ENCODE measurements at places on chromosomes 3 and 15.

- no peaks in the 10 kb centered on the region for H3K36me3 ChIP-seq
- DNase-seq = no peak
- H3K27me3 ChIP-seq = no peaks in the 10 kb centered on the region
- H3K27ac ChIP-seq = no peak overlapping the region
- H3K4me3 ChIP-seq = no peak overlapping the region
Observed at GRCh38 chr3:173886-174285, 22.7 kb upstream of the CHL1 start.

- H3K4me3 ChIP-seq = no peak overlapping the region
- H3K27ac ChIP-seq = no peak overlapping the region
- peaks cover 15% of the 10 kb centered on the region for H3K27me3 ChIP-seq
- no peaks in the 10 kb centered on the region for H3K4me1 ChIP-seq
- DNase-seq = no peak
Observed at GRCh38 chr15:99210334-99210733, 39.0 kb downstream of the TTC23 start.

DNA sequence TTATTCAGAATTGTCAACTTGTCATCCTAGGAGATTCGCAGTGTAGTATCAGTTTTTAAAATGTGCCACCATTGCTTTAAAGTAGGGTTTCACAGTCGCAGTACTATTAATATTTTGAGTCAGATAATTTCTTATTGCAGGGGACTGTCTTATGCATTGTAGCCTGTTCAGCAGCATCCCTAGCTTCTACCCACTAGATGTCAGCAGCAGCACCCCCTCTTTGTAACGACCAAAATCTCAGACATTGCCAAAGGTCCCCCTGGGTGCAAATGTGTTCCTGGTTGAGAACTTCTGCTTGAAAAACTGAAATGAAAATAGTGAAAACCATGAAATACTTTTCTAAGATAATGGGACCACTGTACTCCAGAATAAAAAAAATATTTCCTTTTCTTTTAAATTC, 474.8 kb downstream of the CNTN3 start:
- no peaks in the 10 kb centered on the region for H3K36me3 ChIP-seq
- no peaks in the 10 kb centered on the region for H3K27me3 ChIP-seq
- H3K4me3 ChIP-seq = no peak overlapping the region
- no peak for DNase-seq
- no peaks in the 10 kb centered on the region for H3K4me1 ChIP-seq

- no peak overlapping the region for H3K4me3 ChIP-seq
- no peaks in the 10 kb centered on the region for H3K36me3 ChIP-seq
- DNase-seq = no peak
- no peak overlapping the region for H3K27ac ChIP-seq
- no peaks in the 10 kb centered on the region for H3K4me1 ChIP-seq
Observed at GRCh38 chr3:177735431-177735830, 538.1 kb upstream of the TBL1XR1 start.

DNA sequence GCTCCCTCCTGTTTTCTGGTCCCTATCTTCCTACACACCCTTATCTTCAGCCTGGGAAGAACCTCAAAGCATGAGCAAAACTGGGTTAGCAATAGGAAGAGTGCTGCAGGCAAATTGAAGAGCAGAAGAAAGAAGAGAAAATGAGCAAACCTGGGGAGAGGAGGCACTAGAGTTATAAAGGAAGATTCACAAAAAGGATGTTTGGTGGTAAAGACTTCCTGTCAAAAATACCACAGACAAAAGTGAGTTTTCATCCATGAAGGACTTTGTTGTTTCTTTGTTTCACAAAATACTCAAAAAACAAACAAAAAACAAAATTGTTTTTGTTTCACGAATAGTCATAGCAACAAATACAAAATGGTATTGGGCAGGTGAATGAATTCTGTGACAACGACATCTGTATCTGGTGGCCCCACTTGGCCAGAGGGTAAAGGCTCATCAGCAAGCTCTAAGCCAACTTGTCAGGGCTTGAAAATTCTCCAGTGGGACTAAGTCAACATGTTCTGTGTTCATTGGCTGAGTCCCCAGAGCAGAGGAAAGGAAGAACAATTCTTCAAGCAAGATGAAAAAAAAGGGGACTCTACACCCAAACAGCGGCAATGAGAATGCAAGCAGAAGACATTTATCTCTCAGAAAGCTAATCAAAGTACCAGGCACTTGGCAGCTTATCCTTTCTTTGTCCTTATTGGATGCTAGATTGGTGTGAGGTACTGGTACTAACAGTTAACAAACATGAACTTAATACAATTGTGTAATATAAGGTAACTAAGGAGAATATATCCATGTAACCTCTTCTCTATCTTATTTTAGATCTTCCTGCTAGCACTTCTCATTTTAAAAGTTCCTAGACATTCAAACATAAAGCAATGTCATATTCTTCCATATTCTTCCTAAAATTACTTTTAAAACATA, 9.7 kb downstream of the ATP8B4 start:
- H3K36me3 ChIP-seq = peaks cover 36% of the 10 kb centered on the region
- H3K27me3 ChIP-seq = no peaks in the 10 kb centered on the region
- no peak for DNase-seq
- H3K27ac ChIP-seq = peak overlapping the region; percentile 93
- H3K4me1 ChIP-seq = peaks cover 88% of the 10 kb centered on the region
- H3K4me3 ChIP-seq = peak overlapping the region; percentile 75

GRCh38 chr3:72135636-72136035, 350.7 kb upstream of the PROK2 start:
- no peaks in the 10 kb centered on the region for H3K36me3 ChIP-seq
- no peak for DNase-seq
- peak overlapping the region; percentile 89 for H3K27ac ChIP-seq

DNA sequence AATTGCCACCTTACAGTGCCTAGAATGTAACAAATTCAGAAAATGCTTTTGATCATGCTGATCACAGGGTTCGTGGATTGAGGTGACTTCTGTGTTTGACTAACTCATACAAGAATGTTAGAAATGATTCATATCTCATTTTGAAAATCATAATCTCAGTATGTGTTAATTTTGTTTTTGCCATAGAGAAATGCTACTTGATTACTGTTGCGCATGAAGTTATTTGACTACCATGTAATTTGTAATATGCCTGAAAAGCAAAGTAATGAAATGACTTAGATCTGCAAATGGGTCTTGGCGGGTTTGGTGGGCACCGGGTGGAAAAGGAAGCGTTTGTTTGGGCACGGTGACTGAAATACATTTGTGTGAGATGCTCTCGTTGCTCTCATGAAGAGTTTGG, 173.6 kb upstream of the BHLHE40 start:
- peak overlapping the region; percentile 76 for H3K27ac ChIP-seq
- H3K4me3 ChIP-seq = peak overlapping the region; percentile 9
- H3K27me3 ChIP-seq = no peaks in the 10 kb centered on the region
- peaks cover 67% of the 10 kb centered on the region for H3K4me1 ChIP-seq
- DNase-seq = no peak

GRCh38 chr3:9782770-9783169, 9.5 kb downstream of the TADA3 start:
- no peak overlapping the region for H3K27ac ChIP-seq
- no peaks in the 10 kb centered on the region for H3K27me3 ChIP-seq
- H3K4me1 ChIP-seq = peaks cover 58% of the 10 kb centered on the region
- no peak overlapping the region for H3K4me3 ChIP-seq
- DNase-seq = no peak
- peaks cover 48% of the 10 kb centered on the region for H3K36me3 ChIP-seq

GRCh38 chr3:157066335-157067098, 93.4 kb downstream of the CCNL1 start:
- H3K27ac ChIP-seq = no peak overlapping the region
- H3K36me3 ChIP-seq = peaks cover 3% of the 10 kb centered on the region
- no peak for DNase-seq

GRCh38 chr15:52295421-52296001, at the start of gene MYO5C:
Gene MYO5C, minus strand, starts transcription at chr15:52295804. Its CDS starts 168 bp downstream, at chr15:52295636.
- no peaks in the 10 kb centered on the region for H3K36me3 ChIP-seq
- H3K4me1 ChIP-seq = peaks cover 25% of the 10 kb centered on the region
- H3K4me3 ChIP-seq = peak within 1 kb of the TSS; percentile 65
- no peak within 1 kb of the TSS for H3K27ac ChIP-seq

DNA sequence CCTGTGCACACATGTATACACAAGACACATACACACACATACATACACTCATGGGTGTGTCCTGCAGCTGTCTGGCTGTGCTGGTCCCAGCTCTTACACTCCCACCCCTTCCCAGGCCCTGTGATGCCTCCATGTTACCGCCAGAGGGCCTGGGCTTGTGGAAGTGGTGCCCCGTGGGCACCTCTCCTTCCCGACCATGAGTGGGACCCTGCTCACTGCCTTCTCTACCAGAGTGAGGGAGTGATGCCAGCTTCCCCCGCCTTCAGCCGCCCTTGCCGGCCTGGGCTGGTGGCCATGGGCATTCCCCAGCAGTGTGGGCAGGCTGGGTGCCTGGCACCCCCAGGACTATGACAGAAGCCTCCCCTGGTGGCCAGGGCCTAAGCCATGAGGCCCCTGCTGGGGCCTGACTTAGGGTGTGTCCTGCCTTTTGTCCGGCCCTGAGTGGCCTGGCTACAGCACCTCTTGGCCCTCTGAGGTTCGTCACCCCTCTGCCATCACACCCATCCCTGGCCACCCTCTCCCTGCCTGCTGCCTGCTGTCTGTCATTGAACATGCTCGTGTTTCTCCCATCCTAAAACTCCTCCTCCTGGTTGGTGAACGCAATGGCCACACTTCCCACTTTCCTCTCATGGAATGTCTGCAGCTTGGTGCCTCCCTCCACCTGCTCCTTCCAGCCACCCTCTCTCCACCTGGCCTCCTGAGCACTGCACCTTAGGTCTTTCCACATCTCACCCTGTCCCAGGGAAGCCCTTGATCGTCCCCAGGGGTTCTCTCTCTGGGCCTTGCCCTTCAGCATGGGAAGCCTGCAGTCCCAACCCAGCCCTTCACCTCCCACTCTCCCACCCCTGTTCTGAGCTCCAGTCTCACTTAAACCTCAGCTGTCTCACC, 14.6 kb downstream of the HDAC11 start:
- no peak overlapping the region for H3K4me3 ChIP-seq
- no peaks in the 10 kb centered on the region for H3K36me3 ChIP-seq
- H3K27ac ChIP-seq = no peak overlapping the region
- H3K4me1 ChIP-seq = no peaks in the 10 kb centered on the region
- H3K27me3 ChIP-seq = no peaks in the 10 kb centered on the region
- DNase-seq = no peak

DNA sequence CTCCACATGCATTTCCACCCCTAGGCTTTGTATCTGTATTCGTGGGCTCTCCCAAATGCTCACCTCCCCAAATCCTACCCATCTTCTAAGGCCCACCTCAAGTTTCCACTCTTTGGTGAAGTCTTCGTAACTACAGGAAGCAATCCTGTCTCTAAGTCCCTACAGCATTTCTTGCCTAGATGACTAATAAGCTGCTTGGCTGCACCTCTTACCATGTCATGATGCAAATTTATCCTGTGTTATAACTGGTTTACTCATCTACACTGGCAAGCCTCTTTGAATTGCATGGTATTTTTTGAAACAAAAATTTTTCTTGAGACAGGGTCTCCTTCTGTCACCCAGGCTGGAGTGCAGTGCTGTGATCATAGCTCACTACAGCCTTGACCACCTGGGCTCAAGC, 73.3 kb downstream of the SETMAR start:
- no peaks in the 10 kb centered on the region for H3K4me1 ChIP-seq
- H3K27ac ChIP-seq = no peak overlapping the region
- DNase-seq = no peak
- no peak overlapping the region for H3K4me3 ChIP-seq
- peaks cover 9% of the 10 kb centered on the region for H3K36me3 ChIP-seq

- no peaks in the 10 kb centered on the region for H3K4me1 ChIP-seq
- H3K4me3 ChIP-seq = no peak overlapping the region
- no peaks in the 10 kb centered on the region for H3K36me3 ChIP-seq
Observed at GRCh38 chr3:182357928-182358327, 435.4 kb upstream of the ATP11B start.

GRCh38 chr3:39724233-39724846, 85.1 kb upstream of the MYRIP start:
- H3K4me3 ChIP-seq = no peak overlapping the region
- no peaks in the 10 kb centered on the region for H3K27me3 ChIP-seq
- H3K36me3 ChIP-seq = no peaks in the 10 kb centered on the region
- DNase-seq = no peak

DNA sequence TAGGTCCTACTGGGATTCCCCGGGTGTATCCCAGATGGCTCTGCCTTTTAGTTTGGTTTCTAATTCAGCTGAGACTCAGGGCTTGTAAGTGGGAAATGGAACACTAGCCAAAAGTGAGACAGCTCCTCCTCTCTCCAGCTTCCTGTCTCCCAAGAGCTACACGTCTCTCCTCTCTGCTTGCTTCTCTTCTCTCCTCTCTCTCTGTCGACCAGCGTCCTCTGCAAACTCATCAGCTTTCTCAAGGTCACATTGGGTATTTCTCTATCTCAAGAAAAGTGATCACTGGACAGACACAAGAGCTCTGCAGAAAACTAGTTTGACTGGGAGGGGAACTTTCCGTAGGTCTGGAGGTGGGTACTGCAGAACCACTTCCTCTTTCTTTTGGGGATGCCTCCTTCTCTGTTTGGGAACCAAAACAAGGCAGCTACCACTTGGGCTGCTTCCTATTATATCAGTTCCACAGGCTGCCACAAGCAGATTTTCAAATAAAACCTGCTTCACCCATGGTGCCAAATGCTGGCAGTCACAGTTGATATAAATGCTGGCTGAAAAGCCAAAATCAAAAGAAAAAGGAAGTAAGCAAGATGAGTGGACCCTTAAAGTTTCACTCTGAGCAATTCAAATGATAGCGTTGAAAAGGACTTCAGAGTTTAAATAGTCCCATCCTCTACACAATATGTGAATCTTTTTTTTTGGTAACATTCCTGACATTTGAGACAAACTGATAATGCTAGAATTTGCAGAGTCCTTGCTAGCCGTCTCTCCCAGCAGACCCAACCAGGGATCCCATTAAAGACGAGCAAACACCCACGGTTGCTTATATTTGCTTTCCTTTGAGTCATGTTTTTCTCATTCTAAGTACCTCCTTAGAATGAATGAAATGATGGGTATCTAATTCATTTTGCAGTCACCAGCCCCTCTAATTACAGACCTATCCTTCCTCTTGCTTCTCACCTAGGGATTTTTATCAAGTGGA, 7.2 kb upstream of the DYNC1LI1 start:
- H3K27ac ChIP-seq = peak overlapping the region; percentile 81
- no peaks in the 10 kb centered on the region for H3K27me3 ChIP-seq
- peaks cover 12% of the 10 kb centered on the region for H3K4me1 ChIP-seq
- no peaks in the 10 kb centered on the region for H3K36me3 ChIP-seq
- no peak for DNase-seq

DNA sequence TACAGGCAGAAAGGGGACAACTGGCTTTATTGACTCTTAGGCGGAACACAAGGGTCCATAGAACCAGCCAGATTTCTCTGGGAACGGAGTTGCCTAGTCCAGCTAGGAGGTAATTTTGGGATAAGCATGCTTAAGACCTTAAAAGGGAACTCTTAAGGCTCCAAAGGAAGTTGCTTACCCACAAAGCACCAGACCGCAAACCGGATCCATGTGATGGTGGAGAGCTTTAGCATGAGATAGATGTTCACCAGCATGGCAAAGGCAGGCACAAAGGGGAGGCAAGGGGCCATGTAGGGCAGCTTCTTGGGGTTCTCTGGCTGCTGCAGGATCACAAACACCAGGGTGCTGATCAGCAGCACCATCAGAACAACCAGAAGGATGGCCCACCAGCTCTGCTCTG, 61.4 kb downstream of the CLDN11 start:
- H3K4me3 ChIP-seq = no peak overlapping the region
- no peak for DNase-seq
- no peaks in the 10 kb centered on the region for H3K4me1 ChIP-seq
- no peak overlapping the region for H3K27ac ChIP-seq
- no peaks in the 10 kb centered on the region for H3K36me3 ChIP-seq

GRCh38 chr15:68524753-68525584, 53.8 kb upstream of the CORO2B start:
- H3K4me1 ChIP-seq = peaks cover 35% of the 10 kb centered on the region
- H3K4me3 ChIP-seq = no peak overlapping the region
- no peaks in the 10 kb centered on the region for H3K36me3 ChIP-seq
- no peak overlapping the region for H3K27ac ChIP-seq
